ENCODE measurements at places on chromosomes 4 and X.

DNA sequence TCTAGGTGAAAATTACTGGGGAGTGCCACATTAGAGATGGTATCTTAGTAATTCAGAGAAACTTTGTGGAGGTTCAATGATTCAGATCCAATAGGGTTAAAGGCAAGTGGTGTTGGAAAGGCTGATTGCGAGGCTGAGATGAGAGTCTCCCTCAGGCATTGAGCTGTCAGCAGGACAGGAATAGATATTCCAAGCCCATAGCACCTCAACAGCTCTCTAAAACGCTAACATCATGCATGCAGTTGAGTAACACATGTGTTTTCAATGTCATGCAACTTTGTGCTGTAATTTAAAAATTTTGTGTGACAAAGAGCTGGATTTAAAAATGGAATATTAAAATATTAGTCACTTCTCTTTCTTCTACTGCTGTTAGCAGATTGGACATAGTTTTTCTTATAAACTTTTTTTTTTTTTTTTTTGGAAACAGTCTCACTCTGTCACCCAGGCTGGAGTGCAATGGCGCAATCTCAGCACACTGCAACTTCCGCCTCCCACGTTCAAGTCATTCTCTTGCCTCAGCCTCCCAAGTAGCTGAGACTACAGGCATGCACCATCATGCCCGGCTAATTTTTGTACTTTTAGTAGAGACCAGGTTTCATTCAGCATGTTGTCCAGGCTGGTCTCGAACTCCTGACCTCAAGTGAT is 173.5 kb upstream of the C1QTNF7 start:
- no peak for DNase-seq

DNA sequence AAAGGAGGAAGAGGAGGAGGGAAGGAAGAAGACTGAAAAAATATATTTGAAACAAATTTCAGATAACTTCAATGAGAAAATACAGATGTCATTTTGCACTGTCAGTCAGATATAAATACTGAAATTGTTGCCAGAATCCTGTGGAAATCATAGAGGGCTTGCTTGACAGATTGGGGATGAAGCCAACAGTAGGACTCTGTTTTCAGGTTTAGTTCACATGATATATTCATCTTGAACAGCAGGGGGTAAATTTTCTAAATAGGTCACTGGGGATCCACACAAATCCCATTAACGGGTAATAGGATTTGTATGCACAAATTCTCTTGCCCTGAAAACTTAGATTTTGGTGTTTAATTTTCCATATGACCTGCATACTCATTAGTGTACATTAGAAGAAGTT is 103.3 kb upstream of the PCDH18 start:
- DNase-seq: no peak

GRCh38 chr4:162104459-162105124 is 59.2 kb downstream of the FSTL5 start:
- DNase-seq: no peak

DNA sequence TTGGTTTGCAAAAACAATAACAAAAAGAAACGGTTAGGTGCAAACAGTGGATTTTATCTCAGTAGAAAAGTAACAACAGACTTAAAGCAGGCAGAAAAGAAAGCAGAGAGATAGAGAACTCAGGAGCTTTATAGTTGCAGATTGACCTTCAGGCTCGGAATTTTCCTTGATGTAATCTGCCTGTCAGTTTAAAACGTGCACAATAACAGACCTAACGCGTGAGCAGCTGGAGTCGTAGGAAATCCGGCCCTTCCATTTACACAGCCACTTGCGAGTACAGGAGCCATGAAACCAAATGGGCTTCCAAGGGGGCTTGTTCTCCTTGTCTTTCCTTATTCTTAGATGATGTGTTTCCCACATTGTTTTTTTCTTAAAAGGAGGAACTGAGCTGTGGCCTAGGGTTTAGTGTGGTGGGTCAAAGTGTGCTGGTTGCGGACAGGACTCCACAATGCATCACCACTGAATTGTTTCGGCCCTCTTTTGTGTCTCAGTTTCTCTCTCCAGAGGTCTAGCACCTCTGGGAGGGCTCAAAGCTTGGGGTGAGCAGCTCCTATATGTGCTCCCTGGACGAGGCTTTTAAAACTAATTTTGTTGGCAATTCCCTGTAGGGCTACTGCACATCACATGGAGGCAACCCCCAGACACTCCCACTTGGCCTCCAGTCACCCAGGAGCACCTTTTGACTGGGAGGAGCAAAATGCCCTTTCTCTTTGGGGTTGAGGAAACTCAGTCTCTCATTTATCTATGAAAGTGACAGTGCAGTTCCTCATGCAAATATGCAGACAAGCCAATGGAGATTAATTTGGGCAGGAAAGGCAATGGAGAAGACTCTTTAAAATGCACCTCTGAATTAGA is 13.9 kb upstream of the MPP1 start:
- DNase-seq: no peak

DNA sequence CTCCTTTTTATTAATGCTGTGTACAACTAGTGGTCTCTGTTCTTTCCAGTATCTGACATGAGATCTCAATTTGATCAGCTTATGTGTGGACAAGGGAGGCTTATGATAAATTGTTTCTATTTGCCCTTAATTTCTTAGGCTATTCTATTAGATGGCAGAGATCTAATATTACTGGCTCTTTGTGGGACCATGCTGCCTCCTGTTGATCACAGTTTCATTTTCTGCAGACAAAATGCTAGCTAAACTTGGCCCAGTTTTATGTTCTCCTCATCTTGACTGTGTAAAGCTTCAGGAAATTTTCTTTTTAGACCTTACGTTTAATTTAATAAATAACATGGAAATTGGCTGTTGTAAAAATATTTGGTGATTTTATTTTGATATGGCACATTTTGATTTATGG is 627.1 kb upstream of the AADAT start:
- DNase-seq: no peak

Measured in activated CD8-positive, alpha-beta memory T cell treated with anti-CD3 and anti-CD28 coated beads for 1 hour (primary cell).